ENCODE measurements at places on chromosomes 7 and 10.

- DNase-seq = no peak
Measured at GRCh38 chr7:35967366-35968139, 166.7 kb downstream of the SEPTIN7 start.

DNA sequence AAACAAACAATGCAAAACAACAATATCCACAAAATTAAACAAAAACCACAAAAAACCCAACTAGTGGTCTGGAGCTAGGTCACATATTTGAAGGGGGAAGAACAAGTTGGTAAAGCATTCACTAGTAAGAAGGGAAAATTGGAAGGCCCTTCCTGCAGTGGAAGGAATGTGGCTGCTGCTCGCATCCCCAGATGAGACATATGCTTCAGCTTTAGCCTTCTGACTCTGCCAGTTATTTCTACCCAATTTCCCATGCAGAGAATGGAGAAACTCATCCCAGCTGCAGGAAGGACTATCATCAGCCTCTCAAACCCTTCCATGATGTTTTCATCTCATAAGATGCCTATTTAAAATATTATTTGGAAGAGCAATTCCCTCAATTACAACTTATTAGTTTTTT lies 176.6 kb downstream of the BMPER start:
- DNase-seq = no peak

DNA sequence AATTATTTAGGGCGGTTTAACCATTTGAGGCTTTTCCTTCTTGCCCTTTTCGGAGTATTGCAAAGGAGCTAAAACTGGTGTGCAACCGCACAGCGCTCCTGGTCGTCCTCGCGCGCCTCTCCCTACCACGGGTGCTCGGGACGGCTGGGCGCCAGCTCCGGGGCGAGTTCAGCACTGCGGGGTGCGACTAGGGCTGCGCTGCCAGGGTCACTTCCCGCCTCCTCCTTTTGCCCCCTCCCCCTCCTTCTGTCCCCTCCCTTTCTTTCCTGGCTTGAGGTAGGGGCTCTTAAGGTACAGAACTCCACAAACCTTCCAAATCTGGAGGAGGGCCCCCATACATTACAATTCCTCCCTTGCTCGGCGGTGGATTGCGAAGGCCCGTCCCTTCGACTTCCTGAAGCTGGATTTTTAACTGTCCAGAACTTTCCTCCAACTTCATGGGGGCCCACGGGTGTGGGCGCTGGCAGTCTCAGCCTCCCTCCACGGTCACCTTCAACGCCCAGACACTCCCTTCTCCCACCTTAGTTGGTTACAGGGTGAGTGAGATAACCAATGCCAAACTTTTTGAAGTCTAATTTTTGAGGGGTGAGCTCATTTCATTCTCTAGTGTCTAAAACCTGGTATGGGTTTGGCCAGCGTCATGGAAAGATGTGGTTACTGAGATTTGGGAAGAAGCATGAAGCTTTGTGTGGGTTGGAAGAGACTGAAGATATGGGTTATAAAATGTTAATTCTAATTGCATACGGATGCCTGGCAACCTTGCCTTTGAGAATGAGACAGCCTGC lies 3.1 kb downstream of the FZD1 start:
- no peak for DNase-seq

DNA sequence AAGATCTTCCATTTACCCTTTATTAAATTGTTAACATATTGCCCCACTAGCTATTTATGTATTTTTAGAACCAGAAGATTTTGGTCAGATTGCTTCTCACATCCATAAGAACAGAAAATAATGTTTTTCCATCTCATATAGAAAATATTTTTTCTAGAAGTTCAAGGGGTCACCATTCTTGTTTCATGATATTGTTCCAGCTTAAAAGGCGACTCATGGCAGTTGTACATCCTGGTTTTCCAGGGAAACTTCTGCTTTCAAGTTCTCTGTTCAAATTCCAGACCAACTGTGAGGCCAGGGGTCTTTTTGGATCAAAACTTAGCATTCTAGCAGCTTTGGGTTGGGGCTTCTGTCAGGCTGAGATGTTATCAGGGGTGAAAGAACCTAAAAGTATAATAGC lies 84.4 kb downstream of the LRRC4 start:
- DNase-seq = no peak

DNA sequence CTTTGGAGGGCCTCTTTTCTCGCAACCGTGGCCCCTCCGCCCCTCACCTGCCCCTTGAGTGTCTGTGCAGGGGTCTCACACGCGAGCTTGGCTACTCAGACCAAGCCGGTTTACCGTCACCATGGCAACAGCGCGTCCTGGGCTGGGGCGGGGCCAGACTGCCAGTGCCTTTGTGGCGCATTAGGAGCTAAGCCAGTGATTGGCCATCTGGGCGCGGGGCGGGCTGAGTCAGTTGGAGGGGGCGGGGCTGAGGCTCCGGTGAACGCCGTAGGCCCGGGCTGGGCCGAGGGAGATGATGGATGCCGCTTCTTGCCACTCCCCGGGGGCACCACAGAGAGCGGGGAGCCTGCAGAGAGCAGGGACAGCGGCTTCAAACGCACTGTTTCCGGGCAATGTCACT lies 48.7 kb upstream of the FXYD4 start:
- peak; percentile 35 for DNase-seq

All from GM03348 (cell line).